ENCODE measurements at places on chromosomes 4 and X. TPM values are rescaled to one million over a fixed set of nuclear protein-coding genes. Genes with fewer than 3 reads are reported as not detected.

DNA sequence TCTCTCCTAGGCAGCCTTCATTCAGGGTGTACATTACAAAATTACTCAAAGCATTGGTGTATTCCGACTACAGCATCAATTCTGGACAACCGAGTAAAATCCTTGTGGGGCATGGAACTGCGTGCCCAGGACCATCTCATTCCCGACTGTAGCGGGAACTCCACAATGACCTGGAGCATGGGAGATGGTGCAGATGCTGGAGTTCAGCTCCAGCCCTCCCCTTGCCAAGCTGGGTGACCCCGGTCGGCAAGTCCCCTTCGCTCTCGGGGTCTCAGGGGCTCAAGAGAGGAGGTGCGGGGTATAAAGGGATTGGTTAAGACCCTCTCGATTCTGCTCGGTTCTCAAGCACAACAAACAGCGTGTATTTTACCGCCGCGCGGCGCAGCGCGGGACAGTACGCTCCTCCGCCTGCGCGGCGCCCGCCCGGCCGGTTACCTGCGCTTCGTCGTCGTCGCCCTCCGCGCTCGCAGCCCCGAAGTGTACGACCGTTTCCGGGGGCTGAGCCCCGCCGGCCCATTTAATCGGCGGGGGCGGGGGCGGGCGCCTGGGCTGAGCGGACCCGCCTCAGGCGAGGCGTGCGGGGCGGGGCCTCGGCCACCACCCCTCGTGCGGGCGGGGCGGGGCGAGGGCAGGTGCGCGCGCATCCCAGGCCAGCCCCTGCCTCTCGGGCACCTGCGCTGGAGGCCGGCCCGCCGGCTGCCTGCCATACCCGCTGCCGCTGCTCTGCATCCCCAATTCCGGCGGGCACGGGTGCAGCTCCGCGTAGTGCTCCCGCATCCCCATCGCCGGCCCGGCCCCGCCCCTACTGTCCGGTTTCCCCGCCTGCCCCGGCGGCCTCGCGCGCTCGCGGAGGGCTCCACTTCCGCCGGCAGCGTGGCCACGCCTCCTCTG, at the start of gene G6PD:
TSS of gene G6PD (minus strand) at position 493 of the 891 bp plus-strand sequence. CDS start 691 bp downstream, outside the sequence.
- no peak for DNase-seq

Gene TLL1
- 0.53 TPM for total RNA-seq

- peak; percentile 82 for DNase-seq
These were observed 9.6 kb downstream of the CC2D2A start for GRCh38 chr4:15479089-15479912.

Gene NR3C2
- 0.77 TPM for total RNA-seq

GRCh38 chrX:150050387-150050786, 112.1 kb upstream of the EOLA2 start:
- peak; percentile 13 for DNase-seq

Gene ATOH1
- not detected for total RNA-seq

DNA sequence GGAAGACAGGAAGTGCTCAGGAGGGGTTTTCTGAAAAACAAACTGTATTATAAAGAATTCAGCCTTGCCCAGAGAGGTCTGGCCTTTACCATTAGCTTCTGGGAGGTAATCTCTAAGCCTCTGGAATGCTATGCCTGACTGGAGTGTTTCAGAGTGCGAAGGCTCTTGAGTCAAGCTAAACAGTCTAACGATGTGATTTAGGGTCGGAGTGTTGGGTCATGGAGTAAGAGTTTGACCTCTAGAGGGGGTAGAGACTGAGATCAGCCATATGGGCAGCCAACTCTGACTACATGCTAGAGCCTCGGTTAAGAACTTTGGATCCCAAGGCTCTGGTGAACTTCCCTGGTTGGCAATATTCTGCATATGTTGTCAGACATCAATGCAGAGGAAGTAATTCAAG, 15.0 kb downstream of the BOD1L1 start:
- DNase-seq: no peak

Gene CXorf49
- not detected for total RNA-seq

GRCh38 chrX:123720486-123720885, 12.4 kb downstream of the THOC2 start:
- no peak for DNase-seq

GRCh38 chrX:148541584-148541940, 41.1 kb downstream of the AFF2 start:
- DNase-seq: no peak

DNA sequence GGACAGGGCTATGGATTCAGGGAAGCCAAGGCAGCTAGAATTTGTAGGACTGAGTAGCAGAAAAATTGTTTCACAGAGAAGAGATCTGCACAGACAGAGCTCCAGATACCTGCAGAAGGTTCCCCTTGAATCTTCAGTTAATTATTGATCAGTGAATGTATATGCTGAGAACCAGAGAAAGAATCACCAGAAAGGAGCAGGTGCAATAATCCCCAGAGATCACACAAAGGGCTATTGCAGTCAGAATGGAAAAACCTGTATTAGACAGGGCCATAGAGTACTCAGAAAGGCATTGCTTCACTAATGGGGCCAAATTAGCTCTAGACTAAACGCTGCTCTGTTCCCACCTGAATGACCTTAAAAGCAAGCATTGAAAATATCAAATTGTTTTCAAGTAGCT, 35.5 kb upstream of the SMAD1 start:
- DNase-seq: no peak

DNA sequence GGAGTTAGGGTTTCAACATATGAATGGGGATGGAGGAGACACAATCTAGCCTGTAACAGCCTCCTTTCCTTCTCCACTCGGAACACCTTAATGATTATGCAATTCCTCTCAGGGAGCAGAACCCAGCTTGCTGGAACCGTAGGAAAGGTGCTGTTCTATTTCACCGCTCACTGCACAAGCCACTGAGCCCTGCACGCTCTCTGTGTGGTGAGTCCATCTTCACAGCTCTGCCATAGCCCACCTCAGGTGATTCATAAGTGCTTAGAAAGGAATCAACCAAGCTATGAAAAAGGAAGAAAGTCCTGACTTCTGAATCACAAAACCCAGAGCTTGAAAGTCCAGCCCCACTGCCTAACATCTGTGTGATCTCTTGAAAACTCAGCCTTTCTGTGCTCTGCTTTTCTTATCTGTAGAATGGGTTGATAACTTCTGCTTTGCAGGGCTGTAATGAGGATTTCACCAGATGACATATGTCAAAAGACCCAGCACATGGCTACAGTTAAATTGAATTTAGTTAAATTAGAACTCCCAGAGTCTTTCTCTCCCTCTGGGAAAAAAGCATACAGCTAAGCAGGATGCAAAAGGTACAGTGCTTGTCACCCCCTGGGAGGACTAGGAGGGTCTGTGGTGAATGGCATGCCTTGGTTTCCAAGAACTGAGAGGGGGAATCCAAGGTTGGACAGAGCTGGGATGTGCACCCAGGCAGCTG, 91.6 kb downstream of the WFS1 start:
- no peak for DNase-seq

DNA sequence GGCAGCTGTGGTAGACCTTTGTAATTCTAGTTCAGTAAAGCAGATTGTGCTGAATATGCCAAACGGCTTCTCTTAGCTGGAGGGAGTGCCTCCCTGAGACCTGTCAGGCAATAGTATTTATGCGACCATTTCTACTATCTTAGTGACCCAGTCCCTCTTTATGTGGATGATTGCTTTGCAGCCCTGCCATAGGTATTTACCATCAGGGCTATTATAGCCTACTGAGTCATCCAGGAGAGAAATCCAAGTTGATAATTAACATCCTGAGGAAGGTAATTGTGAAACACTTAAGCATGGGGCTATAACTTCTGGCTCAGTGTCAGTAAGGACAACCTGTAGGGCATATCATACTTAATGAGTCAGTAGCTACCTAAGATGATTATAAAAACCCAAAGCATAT, 103.9 kb upstream of the MAOA start:
- DNase-seq: peak; percentile 84

DNA sequence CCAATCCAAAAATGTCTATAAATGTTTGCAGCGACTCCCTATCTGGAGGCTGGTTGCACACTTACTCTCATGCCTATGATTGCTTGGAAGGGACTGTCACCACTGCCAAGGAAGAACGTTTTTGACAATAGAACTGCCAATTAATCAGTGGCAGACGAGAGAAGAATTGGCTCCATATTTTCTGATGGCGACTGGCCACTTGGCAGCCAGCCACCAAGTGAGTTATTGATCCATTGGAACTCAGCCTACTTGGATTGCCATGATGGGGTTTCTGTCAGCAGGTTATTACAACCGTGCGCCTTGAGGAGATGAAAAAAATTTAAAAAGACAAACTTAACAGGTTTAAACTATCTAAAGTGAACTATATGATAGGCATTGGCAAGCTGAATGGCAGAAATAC, 47.4 kb downstream of the LINC00632 start:
- no peak for DNase-seq

DNA sequence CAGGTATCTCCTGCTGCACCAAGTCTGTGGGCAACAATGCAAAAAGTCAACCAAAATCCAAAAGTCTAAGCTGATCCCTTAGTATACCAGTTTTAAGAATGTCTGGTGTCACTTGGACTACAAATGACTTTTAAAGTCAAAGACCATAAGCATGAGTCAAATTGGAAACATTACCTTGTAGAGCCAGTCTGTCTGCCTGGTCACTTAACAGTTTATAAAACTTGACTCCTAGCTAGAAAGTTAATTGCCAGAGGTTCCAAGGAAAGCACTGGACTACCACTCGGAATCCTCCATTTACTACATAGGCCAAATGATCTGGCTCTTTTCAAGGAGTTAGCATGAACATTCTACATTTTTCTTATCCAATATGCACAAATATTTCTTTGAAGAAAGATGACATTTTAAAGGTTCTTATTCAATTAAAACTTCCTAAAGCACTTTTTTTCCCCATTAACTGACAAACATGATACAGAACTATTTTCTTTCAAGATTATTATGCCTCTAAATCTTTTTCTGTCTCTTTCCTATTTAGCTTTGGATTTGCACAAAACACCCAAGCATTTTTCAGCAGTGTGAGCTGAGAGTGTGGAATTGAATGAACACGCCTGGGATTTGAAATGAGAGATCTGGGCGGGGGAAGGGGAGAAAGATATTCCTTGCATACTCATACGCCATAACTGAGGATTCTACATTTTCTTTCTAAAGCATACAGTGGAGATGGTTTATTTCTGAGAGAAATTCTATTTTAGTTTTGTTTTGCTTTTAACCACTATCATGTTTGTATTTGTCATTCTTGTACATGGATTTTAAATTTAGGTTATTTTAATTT, 188.4 kb downstream of the SHROOM3 start:
- peak; percentile 61 for DNase-seq

DNA sequence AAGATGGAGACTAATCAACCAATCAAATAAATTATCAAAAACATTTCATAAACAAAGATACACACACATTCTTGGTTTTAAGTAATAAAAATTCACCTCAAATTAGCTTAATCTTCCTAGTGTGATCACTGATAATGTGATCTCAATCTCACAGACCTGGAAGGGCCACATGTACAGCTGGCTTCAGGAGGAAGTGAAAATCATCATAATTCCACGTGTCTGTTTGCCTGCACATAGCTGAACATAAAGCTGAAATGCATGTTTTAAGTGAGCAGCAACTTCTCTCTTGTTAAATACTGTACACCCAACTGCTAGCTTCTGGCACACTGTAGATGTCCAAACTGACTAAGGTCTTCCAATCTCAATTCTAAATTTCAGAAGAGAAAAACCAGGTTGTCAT, 53.8 kb downstream of the ARHGAP6 start:
- no peak for DNase-seq
